ENCODE measurements at places on chromosomes 1 and 21. TPM values are rescaled to one million over a fixed set of nuclear protein-coding genes. Genes with fewer than 3 reads are reported as not detected.

GRCh38 chr1:27869719-27870085 is 2.6 kb upstream of the THEMIS2 start:
- DNase-seq, result peak; percentile 30
- no peaks in the 10 kb centered on the region for H3K36me3 ChIP-seq
- H3K4me3 ChIP-seq, result peak overlapping the region; percentile 56
- no peaks in the 10 kb centered on the region for H3K27me3 ChIP-seq

The SLFNL1 gene
- polyA plus RNA-seq, result 0.44 TPM

- peaks cover 3% of the 10 kb centered on the region for H3K27me3 ChIP-seq
- H3K36me3 ChIP-seq, result no peaks in the 10 kb centered on the region
- DNase-seq, result no peak
- H3K4me3 ChIP-seq, result no peak overlapping the region
- H3K27ac ChIP-seq, result no peak overlapping the region
These were observed 64.1 kb upstream of the SCAF4 start for GRCh38 chr21:31795992-31796391.

The TSSK3 gene
- polyA plus RNA-seq, result 0.44 TPM

GRCh38 chr1:75127916-75128717 is 6.1 kb upstream of the LHX8 start:
- no peaks in the 10 kb centered on the region for H3K4me1 ChIP-seq
- H3K4me3 ChIP-seq, result no peak overlapping the region
- no peaks in the 10 kb centered on the region for H3K36me3 ChIP-seq
- peaks cover 5% of the 10 kb centered on the region for H3K27me3 ChIP-seq

DNA sequence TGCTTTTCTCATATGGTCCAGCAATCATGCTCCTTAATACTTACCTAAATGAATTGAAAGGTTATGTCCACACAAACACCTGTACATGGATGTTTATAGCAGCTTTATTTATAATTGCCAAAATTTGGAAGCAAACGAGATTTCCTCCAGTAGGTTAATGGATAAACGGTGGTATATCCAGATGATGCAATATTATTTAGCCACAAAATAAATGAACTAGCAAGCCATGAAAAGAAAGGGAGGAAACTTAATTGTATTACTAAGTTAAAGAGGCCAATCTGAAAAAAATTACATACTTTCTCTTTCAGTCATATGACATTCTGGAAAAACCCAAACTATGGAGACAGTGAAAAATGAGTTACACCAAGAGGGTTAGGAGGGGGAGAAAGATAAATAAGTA is 76.3 kb upstream of the LRRC7 start:
- H3K4me1 ChIP-seq, result no peaks in the 10 kb centered on the region
- DNase-seq, result no peak
- H3K4me3 ChIP-seq, result no peak overlapping the region

DNA sequence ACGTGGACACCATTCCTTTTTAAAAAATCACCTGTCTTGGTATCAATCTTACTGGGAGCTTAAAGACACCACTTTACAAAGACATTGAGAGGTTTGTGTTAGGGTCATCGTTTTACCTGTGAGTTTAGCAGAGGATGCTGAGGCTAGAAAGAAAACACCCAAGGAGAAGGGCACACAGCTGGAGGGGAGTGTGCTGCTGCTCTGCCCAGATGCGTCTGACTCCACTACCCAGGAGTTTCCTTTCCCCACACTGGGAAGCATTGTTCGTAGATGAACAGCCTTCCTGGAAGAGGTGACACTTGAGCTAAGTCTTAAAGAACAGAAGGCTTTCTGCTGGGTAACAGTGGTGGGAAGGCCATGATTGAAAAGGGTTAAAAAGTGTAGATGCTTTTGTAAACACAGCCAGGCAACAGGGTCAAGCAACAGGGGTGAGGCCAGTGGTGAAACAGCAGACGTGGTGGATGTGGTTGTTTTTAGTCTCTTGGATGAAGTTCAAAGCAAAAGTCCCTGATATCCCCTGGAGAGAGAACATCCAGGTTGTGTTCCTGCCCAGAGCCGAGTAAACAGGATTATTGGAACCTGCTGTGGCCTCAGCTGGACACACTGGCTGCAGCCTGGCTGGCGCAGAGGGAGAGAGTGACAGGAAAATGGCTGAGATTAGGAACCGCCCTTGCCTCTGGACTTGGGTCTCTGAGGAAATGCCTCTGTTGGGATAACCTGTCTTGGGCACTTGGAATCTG is 198.6 kb upstream of the JUN start:
- no peak for DNase-seq
- no peak overlapping the region for H3K4me3 ChIP-seq
- peaks cover 24% of the 10 kb centered on the region for H3K4me1 ChIP-seq
- H3K27me3 ChIP-seq, result no peaks in the 10 kb centered on the region

The TRIM45 gene
- polyA plus RNA-seq, result 0.06 TPM

The KCTD3 gene
- 0.43 TPM for polyA plus RNA-seq

The ZMYND12 gene
- not detected for polyA plus RNA-seq

- no peaks in the 10 kb centered on the region for H3K27me3 ChIP-seq
- H3K36me3 ChIP-seq, result no peaks in the 10 kb centered on the region
- no peak overlapping the region for H3K27ac ChIP-seq
- H3K4me1 ChIP-seq, result no peaks in the 10 kb centered on the region
- no peak overlapping the region for H3K4me3 ChIP-seq
- DNase-seq, result no peak
These were observed 872.4 kb downstream of the BRINP3 start for GRCh38 chr1:189605226-189605625.

The ARTN gene
- not detected for polyA plus RNA-seq

The TATDN3 gene
- polyA plus RNA-seq, result 17.8 TPM

GRCh38 chr21:33401630-33401992 is 1.6 kb upstream of the IFNGR2 start:
- H3K36me3 ChIP-seq, result no peaks in the 10 kb centered on the region
- no peaks in the 10 kb centered on the region for H3K27me3 ChIP-seq
- H3K27ac ChIP-seq, result no peak overlapping the region
- no peak overlapping the region for H3K4me3 ChIP-seq
- DNase-seq, result no peak

- H3K27ac ChIP-seq, result no peak overlapping the region
- no peaks in the 10 kb centered on the region for H3K27me3 ChIP-seq
These were observed 104.4 kb upstream of the USP25 start for GRCh38 chr21:15625363-15625762.

Measured in CD8-positive, alpha-beta memory T cell (primary cell).